ENCODE measurements at places on chromosomes 1 and 21.

- peak; percentile 67 for DNase-seq
Measured at GRCh38 chr1:222618880-222619596, 1.1 kb downstream of the MIA3 start.

DNA sequence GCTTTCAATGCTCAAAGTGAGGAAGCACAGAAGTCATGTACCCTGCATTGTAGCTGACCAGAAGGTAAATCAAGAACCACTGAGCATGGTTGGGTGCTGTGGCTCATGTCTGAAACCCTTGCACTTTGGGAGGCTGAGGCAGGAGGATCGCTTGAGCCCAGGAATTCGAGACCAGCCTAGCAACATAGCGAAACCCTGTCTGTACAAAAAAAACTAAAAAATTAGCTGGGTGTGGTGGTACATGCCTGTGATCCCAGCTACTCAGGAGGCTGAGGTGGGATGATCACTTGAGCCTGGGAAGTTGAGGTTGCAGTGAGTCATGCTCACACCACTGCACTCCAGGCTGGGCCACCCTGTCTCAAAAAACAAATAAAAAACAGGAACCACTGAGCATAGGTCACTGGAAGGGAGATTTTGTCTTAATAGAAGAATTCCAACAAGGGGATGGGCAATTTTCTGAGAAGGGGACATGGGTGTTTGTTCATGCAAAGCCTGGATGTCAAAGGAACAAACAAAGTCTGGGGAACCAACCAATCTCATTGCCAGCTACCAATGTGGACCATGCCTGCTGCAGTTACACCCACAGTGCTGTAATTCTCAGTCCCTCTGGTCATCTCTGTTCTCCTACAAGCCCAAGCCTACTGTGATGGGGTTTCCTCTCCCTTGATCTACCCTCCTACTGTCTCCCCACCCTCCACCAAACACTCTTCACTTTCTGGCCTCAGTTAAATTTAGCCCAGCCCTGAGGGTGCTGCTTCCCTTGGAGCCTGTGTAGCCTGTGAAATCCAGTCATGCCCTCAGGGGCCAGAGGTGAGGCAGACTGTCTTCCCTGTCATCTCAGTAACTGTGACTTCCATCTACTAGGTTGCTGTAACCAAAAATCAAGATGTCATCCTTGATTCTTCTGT lies 47.9 kb downstream of the ELF3 start:
- no peak for DNase-seq

- DNase-seq = no peak
Measured at GRCh38 chr1:197171531-197171930, 25.1 kb upstream of the ASPM start.

- DNase-seq = no peak
Measured at GRCh38 chr1:216679108-216679507, 44.1 kb downstream of the ESRRG start.

GRCh38 chr1:98047171-98047570 lies 126.3 kb upstream of the DPYD start:
- DNase-seq = no peak

DNA sequence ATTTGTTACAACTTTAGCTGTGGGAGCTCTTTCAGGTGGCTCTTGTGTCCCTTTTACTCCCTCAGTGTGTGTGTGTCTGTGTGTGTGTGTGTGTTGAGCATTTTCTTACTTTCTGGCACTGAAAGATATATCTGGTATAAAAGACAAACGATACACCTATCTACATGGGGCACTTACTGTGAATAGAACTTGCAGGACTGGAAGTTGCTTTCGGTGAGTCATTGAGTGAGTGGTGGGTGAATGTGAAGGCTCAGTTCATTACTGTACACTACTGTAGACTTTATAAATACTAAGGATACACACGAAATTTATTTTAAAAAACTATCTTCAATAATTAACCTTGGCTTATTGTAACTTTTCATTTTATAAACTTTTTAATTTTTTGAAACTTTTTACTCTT lies 38.7 kb downstream of the BTBD8 start:
- DNase-seq = no peak

DNA sequence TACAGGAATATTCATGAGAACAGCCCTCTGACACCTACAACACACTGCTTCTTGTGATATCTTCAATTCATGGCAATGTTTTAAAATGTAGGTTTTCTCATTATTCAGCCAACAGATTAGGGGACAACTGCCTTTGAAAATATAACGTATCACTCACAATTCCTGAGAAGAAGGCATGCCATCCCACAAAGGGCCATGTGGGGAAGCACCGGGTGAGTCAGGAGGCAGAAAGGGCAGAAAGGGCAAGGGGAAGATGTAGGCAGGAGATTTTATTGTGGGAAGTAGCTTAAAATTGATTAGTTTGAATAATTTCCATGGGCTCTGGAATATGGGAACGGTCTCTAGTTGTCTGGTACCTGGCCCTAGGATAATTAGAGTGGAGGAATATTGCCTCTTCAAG lies 165.7 kb downstream of the HHIPL2 start:
- DNase-seq = no peak

DNA sequence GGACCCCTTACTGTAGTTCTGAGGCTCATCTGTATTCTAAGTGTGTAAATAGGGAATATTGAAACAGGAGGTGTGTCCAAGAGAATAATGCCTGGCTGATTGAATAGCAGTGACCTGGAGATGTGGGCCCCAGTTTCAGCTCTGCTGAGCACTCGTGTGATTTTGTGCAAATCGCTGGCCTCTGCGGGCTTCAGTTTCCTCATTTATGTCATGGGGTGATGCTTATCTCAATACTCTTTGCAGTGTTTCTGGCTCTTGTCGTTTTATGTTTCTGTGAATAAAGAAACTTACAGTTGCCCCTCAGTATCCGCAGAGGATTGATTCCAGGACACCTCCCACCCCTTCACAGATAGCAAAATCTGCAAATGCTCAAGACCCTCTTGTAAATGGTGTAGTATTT lies 5.0 kb downstream of the COG2 start:
- no peak for DNase-seq

- DNase-seq = no peak
Measured at GRCh38 chr21:37631319-37632117, 264.9 kb downstream of the DYRK1A start.

All from SK-N-SH (cell line).